GM23248 (cell line): ENCODE measurements at places on chromosomes 1 and 21.

- no peak overlapping the region for H3K27ac ChIP-seq
- no peaks in the 10 kb centered on the region for H3K4me1 ChIP-seq
- no peak for DNase-seq
Observed at GRCh38 chr1:71153826-71154225, 73.0 kb upstream of the ZRANB2 start.

- no peak overlapping the region for H3K27ac ChIP-seq
- H3K4me3 ChIP-seq = no peak overlapping the region
- H3K4me1 ChIP-seq = no peaks in the 10 kb centered on the region
- no peaks in the 10 kb centered on the region for H3K36me3 ChIP-seq
- peak; percentile 33 for DNase-seq
Observed at GRCh38 chr1:229665912-229666558, 40.0 kb downstream of the URB2 start.

DNA sequence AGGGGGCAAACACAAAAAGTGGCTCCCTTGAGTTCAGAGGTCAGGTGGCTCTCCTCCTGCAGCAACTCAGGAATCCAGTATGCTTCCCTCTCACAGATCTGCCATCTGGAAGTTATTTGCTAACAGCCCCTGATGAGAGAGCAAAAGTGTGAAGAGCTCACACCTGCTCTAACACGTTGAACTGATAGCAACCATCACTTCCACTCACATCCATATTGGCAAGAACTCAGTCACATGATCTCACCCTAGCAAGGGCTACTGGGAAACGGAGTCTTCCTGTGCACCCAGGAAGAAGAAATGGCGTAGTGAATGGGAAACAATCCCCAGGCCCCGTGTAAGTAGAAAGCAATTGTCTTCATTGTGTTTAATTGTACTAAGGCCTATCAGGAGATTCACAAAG lies 20.7 kb upstream of the SLC45A1 start:
- no peak for DNase-seq
- H3K27ac ChIP-seq = no peak overlapping the region
- H3K27me3 ChIP-seq = no peaks in the 10 kb centered on the region
- no peak overlapping the region for H3K4me3 ChIP-seq
- H3K4me1 ChIP-seq = no peaks in the 10 kb centered on the region
- no peaks in the 10 kb centered on the region for H3K36me3 ChIP-seq

- no peaks in the 10 kb centered on the region for H3K36me3 ChIP-seq
- peak overlapping the region; percentile 37; the same call in 1 of the 2 replicates for H3K4me3 ChIP-seq
- peak overlapping the region; percentile 94 for H3K27ac ChIP-seq
- H3K27me3 ChIP-seq = no peaks in the 10 kb centered on the region
- no peak for DNase-seq
Observed at GRCh38 chr1:206723462-206723804, 38.7 kb downstream of the MAPKAPK2 start.

GRCh38 chr1:66764994-66765578 lies 12.8 kb downstream of the DYNLT5 start:
- no peaks in the 10 kb centered on the region for H3K4me1 ChIP-seq
- DNase-seq = peak; percentile 69
- no peak overlapping the region for H3K4me3 ChIP-seq
- H3K36me3 ChIP-seq = no peaks in the 10 kb centered on the region
- H3K27me3 ChIP-seq = no peaks in the 10 kb centered on the region

DNA sequence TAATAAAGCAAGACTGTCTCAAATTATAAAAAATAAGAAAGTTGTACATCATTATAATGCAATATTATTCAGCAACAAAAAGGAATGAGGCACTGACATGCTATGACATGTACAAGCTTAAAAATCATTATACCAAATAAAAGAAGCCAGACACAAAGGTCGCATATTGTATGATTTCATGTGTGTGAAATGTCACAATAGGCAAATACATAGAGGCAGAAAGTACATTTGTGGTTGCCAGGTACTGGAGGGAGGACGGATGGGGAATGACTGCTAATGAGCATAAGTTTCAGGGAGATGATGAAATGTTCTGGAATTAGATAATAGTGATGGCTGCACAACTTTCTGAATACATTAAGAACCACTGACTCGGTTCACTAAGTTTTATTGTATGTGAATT lies 73.6 kb upstream of the NBPF3 start:
- no peaks in the 10 kb centered on the region for H3K36me3 ChIP-seq
- H3K27ac ChIP-seq = no peak overlapping the region
- no peak for DNase-seq
- no peaks in the 10 kb centered on the region for H3K4me1 ChIP-seq

- no peaks in the 10 kb centered on the region for H3K4me1 ChIP-seq
- no peak overlapping the region for H3K4me3 ChIP-seq
- no peak overlapping the region for H3K27ac ChIP-seq
Observed at GRCh38 chr1:176364236-176364905, 98.6 kb upstream of the PAPPA2 start.

GRCh38 chr1:41245659-41246058 lies 3.6 kb upstream of the SCMH1 start:
- H3K4me3 ChIP-seq = no peak overlapping the region
- no peak overlapping the region for H3K27ac ChIP-seq
- H3K36me3 ChIP-seq = no peaks in the 10 kb centered on the region
- DNase-seq = no peak
- H3K27me3 ChIP-seq = no peaks in the 10 kb centered on the region

- H3K4me3 ChIP-seq = no peak overlapping the region
- peaks cover 48% of the 10 kb centered on the region for H3K4me1 ChIP-seq
- no peak overlapping the region for H3K27ac ChIP-seq
- H3K27me3 ChIP-seq = no peaks in the 10 kb centered on the region
Observed at GRCh38 chr1:198128533-198128932, 28.3 kb upstream of the NEK7 start.

DNA sequence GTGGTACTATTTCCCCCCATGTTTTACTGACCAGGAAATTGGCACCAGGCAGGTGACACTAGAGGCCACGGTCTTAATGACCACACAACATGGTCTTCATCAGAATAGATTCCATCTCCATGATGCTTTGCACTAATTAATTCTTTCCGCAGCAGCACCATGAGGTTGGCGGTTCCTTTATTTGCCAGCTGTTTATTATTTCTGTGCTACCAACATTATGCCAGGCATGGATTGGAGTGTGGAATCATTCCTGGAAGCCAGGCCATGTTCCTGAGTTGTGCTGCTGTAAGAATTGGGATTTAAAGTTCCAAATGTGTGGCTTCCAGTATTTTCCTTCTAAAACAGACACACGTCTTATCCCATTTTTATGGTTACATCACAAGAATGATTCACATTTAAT lies 107.8 kb downstream of the NFIA start:
- H3K4me3 ChIP-seq = no peak overlapping the region
- H3K27ac ChIP-seq = no peak overlapping the region

DNA sequence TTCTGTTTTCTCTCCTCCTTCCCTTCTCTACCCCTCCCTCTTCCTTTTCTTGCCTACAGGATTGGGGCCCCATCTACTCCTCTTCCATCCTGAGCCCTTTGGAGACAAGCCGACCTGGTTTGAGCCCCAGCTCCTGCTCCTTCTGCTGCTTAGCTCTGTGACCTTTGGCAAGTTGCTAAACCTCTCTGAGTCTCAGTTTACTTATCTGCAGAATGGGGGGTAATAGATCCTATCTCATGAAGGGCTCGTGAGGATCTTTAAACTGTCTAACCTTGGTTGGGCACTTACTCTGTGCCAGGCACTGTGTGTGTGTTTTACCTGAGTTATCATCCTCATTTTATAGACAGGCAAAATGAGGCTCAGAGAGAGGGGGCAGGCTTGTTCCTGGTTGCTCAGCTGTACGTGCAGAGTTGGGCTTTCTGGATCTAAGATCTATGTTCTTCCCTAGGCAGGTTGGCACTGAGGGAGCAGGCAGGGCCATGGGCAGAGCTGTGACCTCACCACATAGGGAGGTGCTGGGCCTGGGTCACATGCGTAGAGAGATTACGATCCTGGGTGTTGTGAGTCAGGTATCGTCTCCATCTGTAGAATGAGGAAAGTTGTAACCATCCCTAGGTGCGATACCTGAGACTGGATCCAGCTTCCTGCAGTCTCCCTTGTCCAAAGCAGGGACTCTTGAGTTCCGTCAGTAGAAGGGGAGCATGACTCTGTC lies 58.5 kb downstream of the FOXO6 start:
- no peak for DNase-seq
- no peak overlapping the region for H3K27ac ChIP-seq
- no peaks in the 10 kb centered on the region for H3K36me3 ChIP-seq
- H3K4me1 ChIP-seq = peaks cover 10% of the 10 kb centered on the region; the same call in 1 of the 2 replicates
- no peaks in the 10 kb centered on the region for H3K27me3 ChIP-seq

GRCh38 chr1:32623775-32624174 lies 26.6 kb downstream of the ZBTB8OS start:
- peaks cover 3% of the 10 kb centered on the region; the same call in 1 of the 2 replicates for H3K36me3 ChIP-seq
- H3K27ac ChIP-seq = no peak overlapping the region
- H3K4me1 ChIP-seq = no peaks in the 10 kb centered on the region
- H3K27me3 ChIP-seq = no peaks in the 10 kb centered on the region
- H3K4me3 ChIP-seq = no peak overlapping the region

DNA sequence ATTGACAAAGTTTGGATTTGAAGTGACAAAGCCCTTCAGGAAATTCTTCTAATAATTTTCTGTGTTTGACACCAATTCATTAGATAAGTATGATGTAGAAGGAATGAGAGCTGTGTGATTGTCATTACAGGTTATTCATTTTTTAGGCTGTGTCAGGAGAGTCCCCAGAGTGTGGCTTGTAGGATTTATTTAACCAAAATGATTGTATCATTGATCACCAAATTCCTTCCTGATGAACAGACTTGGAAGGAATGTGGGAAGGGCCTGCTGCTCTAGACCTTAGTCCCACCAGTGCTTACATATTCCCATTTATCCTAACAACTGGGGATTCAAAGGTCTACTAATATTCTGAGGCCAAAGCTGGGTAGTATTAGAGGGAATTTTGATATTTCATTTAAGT lies 383.3 kb upstream of the KAZN start:
- DNase-seq = no peak
- H3K4me3 ChIP-seq = no peak overlapping the region
- no peaks in the 10 kb centered on the region for H3K36me3 ChIP-seq

GRCh38 chr1:19448491-19449439 lies 36.6 kb downstream of the CAPZB start:
- peak overlapping the region; percentile 29 for H3K4me3 ChIP-seq
- H3K36me3 ChIP-seq = no peaks in the 10 kb centered on the region
- DNase-seq = peak; percentile 94
- peaks cover 83% of the 10 kb centered on the region for H3K4me1 ChIP-seq

- no peaks in the 10 kb centered on the region for H3K36me3 ChIP-seq
- no peaks in the 10 kb centered on the region for H3K27me3 ChIP-seq
- peaks cover 49% of the 10 kb centered on the region for H3K4me1 ChIP-seq
- peak overlapping the region; percentile 93 for H3K4me3 ChIP-seq
- H3K27ac ChIP-seq = peak overlapping the region; percentile 89
- DNase-seq = peak; percentile 43
Observed at GRCh38 chr1:36154765-36155407, 1.1 kb upstream of the MAP7D1 start.

- DNase-seq = peak; percentile 36
- H3K27me3 ChIP-seq = no peaks in the 10 kb centered on the region
- H3K27ac ChIP-seq = 0 out of 2 replicates have a peak overlapping the region, but pooled peaks have one; percentile 7
- no peaks in the 10 kb centered on the region for H3K4me1 ChIP-seq
- H3K4me3 ChIP-seq = no peak overlapping the region
Observed at GRCh38 chr21:45994086-45994661, 12.6 kb downstream of the COL6A1 start.

- H3K27me3 ChIP-seq = no peaks in the 10 kb centered on the region
- DNase-seq = no peak
- H3K36me3 ChIP-seq = no peaks in the 10 kb centered on the region
- H3K4me1 ChIP-seq = 0 out of 2 replicates have a peak, but pooled peaks cover 5% of the 10 kb centered on the region
- no peak overlapping the region for H3K27ac ChIP-seq
Observed at GRCh38 chr1:78113156-78113916, 67.6 kb downstream of the GIPC2 start.

DNA sequence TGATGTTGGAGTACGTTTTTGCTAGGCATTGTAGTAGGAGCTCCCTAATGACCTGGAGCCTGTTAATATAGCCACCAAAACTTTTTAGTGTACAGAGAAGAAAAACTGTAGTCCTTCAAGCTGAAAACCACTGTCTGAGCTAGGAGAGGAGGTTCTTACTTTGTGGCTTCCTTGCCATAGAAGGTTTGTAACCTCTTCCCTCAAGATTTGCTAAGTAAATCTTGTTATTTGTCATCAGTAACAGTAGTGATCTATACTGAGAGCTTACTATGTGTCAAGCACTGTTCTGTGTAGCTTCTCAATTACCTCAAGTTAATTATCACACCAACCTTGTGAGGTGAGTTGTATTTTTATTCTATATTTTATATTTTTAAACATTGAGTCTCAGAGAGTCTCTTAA lies 21.2 kb upstream of the LRRC8C start:
- peaks cover 17% of the 10 kb centered on the region for H3K4me1 ChIP-seq
- H3K27me3 ChIP-seq = no peaks in the 10 kb centered on the region
- no peak for DNase-seq
- H3K4me3 ChIP-seq = no peak overlapping the region
- H3K36me3 ChIP-seq = no peaks in the 10 kb centered on the region
- no peak overlapping the region for H3K27ac ChIP-seq

GRCh38 chr1:233993651-233994050 lies 89.2 kb downstream of the SLC35F3 start:
- no peaks in the 10 kb centered on the region for H3K4me1 ChIP-seq
- no peak overlapping the region for H3K4me3 ChIP-seq
- no peaks in the 10 kb centered on the region for H3K36me3 ChIP-seq
- no peak overlapping the region for H3K27ac ChIP-seq
- no peaks in the 10 kb centered on the region for H3K27me3 ChIP-seq
- no peak for DNase-seq

DNA sequence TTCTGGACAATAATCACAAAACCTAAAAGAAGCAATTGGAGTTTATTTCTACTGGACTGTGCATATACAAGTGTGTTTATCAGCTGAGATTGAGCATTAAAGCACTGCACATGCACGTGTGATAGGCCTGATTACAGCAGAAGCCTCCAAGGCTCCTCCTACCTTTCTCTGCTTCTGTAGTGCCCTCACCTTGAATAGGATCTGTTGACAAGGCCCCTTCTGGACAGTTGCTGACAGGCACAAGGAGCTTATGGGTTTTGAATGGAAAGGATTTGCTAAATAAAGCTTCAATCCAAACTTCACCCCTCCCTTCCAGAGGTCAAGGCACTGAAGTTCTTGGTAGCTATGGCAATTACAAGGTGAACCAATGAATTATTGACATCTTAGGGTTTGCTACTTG lies 7.9 kb upstream of the SGIP1 start:
- DNase-seq = no peak
- H3K4me3 ChIP-seq = no peak overlapping the region
- no peaks in the 10 kb centered on the region for H3K27me3 ChIP-seq
- H3K27ac ChIP-seq = no peak overlapping the region
- H3K4me1 ChIP-seq = peaks cover 17% of the 10 kb centered on the region
- no peaks in the 10 kb centered on the region for H3K36me3 ChIP-seq
